ENCODE measurements at places on chromosomes 7 and 10.

- no peak for DNase-seq
Observed at GRCh38 chr10:34555653-34556052, 259.4 kb downstream of the PARD3 start.

DNA sequence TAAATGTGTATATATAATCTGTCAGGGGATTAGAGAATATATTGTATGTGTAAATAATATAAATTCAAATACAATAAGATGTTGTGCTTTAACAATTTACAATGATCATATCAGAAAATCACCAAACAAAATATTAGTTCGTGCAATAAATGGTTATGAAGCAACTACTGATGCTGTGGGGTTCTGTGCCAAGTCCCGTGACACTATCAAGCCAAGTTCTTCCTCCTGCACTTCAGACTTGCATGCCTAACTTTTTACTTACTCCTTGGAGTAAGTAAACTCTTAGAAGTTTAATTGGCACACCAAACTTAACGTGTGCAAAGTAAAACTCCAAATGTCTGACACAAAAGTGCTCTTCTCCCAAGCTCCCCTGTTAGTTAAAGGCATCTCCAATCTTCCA is 26.5 kb upstream of the TMEM254 start:
- DNase-seq: no peak

DNA sequence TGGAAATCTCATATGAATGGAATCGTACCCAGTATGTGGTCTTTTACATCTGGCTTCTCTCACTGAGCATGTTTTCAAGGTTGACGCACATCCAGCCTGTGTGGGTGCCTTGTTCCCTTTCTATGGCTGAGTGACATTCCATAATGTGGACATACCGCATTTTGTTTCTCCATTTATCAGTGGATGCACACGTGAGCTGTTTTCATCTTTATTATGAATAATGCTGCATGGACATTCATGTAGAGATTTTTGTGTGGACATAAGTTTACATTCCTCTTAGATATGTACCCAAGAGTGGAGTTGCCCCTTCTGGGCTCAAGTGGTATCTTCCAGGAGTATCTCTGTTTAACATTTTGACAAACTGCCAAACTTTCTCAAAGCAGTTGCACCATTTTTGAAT is 1.3 kb upstream of the SCART1 start:
- no peak for DNase-seq

DNA sequence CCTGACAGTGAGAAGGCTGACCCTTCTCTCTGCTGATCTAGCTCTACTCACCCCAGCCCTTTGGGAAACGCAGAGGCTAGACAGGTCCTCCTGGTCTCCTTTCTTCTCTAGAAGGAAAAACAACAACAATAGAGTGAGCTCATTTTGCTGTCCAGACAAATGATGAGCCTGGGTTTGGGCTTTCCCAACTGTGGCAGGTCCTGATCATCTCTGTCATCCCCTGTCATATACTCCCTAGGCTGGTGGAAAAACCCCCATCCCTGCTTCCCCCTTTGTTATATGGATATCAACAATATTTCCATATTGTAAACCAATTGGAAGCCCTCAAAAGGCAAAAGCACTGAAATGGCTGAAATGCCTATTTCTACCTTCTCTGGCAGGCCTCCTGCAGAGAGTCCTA is 9.2 kb upstream of the DDIT4 start:
- DNase-seq: no peak

GRCh38 chr7:35258125-35258867 is 4.4 kb upstream of the TBX20 start:
- DNase-seq: no peak

DNA sequence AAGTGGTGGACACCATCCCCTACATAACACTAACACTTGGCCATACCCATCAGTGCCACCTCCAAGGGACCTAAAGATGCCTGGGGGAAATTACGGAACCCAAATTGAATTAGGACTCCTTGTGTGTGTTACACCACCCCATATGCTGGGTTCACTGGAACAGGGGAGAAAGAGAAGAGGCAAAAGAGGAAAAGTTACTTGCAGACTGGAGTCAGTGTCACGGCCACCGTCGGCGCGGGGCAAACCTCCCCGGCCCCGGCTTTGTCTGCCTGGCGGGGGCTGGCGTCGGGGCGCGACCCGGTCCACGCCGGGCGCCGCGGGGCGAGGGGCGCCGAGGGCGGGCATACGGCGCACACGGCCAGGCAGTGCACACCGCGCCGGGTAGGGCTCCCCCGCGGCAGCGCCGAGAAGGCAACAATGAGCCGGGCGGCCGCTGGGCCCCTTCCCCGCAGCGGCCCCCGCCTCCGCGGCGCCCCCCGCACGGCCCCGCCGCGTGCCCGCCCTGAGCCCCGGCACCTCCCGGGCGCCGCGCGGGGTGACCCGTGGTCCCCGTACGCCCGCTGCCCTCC is 171.1 kb downstream of the FAM107B start:
- DNase-seq: no peak

DNA sequence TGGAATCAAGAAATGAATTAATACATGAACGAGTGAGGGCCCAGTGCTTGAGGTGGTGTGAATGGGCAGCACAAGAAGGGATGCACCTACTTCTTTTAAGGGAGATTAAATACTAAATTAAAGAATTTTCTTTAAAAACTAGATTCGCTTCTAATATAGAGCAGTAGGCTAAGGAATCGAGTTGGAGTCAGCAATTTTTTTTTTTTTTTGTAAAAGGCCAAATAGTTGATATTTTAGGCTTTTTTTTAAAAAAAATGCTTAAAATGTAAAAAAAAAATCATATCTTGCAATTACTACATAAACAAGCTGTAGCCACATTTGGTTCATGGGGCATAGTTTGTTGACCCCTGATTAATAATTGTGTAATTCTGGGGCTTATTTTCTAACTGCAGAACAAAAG is 31.9 kb downstream of the A1CF start:
- DNase-seq: no peak

DNA sequence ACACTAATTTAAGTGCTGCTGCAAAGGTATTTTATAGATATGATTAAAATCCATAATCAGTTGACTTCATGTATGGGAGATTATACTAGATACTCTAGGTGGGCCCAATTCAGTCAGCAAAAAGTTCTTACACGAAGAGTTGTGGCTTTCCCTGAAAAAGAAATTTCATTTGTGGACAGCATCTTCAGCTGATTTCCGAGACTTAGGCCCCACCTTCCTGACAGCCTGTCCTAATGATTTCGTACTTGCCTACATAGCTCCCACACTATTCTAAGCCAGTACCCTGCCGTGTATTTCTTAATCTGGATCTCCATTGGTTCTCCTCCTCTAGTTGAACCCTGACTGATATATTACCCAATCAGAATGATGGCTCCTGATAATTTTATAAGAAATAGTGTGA is 297.9 kb downstream of the EXOC4 start:
- no peak for DNase-seq

DNA sequence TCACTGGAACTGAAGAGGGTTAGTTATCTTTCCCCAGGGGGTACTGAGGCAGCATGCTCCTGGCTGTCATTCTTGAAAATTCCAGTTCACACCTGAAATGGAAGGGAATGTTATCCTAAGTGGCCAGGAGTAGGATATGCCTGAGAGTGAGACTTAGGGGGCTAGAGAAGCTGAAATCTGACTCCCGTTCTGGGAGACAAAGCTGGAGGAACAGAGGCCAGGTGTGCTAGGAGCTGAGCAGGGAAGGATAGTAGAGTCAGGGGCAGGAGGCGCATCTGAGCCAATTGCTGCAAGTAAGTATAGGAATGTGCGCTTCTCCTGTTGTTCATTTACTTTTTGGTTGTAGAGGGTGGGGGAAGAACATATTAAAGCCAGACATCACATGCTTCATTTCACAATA is 58.1 kb upstream of the KIAA1217 start:
- DNase-seq: no peak

GRCh38 chr7:86664486-86664885 is 20.8 kb downstream of the GRM3 start:
- no peak for DNase-seq

DNA sequence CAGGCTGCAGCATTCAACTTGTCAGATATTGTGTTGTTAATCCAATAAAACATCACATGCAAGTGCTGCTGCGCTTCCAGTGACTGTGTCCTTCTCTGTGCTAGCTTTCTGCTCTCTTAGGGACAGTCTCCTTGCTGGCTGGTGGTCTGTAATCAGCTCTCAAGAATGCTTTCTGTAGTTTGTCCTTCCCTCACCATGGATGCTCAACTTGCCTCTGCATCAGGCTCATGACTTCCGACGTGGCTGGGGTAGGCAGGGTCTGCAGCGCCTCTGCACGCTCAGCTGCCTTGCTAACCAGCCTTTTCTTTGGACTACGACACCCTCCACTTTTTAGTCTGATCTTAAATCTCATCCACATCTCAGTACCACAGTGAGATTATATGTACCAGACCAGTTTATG is 58.3 kb downstream of the MMRN2 start:
- DNase-seq: no peak

DNA sequence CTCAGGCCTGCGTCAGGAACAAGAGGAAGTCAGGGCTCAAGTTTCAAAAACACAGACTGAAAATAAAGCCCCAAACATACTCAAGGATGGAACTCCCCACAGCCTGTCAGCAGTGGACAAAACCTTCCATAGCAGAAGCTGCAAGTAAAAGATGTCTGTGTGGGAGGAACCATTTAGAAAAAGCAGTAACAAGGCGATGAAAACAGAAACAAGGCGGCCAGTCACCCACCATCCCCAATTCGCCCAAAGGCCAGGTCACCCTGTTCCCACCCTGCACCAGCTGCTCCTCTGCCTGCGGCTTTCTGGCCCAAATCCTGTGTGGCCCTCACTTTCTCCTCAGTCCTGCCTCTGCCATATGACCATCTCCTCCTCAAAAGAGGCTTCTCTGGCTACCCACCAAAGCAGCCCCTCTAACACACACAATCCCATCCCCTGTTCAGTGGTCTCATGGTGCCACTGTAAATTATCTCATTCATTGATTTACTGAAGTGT is 27.8 kb downstream of the KCNMA1 start:
- no peak for DNase-seq

DNA sequence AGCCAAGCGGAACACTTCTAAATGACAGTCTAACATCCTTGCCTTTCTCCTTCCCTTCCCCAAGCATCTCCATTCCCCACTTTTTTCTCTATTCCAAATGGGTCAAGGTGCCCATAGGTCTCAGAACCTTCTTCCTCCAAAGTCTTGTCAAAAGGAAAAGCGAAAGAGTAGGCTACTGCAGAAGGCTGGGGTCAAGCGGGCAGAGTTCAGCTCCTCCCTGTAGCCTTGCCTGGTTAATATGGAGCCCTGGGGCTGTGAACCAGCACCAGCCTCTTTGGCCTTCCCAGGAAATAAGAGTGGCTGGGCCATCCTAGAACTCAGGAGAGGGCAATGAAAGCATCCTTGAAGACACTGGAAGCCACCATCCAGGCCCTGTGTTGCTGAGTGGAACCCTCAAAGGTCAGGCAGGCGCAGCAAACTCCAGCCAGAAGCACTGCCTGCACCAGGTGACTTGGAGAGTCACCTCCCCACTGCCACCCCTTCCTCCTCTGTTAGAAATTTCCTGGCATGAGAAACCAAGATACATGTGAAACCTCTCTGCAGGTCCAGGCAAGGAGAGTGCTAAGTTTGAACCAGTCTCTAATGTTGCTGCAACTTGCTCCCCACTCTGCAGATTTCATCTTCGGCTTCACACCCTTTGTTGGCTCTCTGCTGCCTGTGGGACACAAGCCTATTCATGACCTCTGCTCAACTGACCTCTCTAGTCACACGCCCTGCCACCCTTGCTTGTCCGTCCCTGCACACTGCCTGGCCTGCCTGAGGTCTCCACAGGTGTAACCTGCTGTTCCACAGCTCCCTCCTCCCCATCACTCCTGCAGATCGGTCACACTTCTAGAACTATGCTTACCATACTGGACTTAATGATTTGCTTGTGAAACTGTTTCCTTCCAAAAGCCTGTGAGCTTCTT is 74.9 kb downstream of the SH3PXD2A start:
- DNase-seq: no peak

DNA sequence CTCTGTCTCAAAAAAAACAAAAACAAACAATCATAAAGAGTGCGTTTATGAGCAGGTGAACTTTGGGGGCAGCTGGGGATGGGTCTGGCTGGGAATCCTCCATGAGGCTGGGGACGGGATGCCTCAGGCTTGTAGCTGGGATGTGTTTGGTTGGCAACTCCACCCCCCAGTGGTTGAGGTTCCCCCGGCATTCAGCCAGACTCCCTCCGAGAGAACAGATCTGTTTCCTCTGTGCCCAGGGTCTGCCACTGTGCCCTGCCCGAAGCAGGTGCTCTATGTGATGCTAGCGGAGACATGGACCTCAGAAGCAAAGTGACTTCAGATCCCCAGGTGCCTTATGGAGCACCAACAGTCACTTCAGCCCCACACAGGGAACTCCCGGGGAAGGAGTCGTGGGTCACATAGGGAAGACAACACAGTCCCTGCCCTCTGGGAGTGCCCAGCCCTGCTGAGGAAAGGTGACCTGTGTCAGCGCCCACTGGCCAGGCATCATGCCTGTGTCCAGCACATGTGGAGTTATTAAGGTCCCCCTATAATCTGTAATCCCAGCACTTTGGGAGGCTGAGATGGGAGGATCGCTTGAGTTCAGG is 29.3 kb upstream of the GTF2IRD1 start:
- no peak for DNase-seq

DNA sequence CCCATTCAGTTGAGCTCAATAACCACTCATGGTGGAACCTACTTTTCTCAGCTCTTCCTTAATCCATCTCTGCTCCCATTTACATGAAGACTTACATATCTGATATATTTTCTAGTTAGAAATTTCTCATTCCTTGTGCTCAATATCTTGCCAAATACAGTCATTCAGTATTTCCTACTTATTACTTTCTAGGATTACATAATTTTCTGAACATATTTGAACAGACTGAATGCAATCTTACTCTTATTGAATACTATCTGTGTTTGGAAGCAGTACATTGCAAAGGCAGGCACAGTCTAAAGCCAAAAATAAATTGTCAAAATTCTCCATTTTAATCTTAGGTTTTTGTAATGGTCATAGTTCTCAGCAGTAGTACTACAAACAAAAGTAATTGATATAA is 126.0 kb downstream of the GNAI1 start:
- no peak for DNase-seq

DNA sequence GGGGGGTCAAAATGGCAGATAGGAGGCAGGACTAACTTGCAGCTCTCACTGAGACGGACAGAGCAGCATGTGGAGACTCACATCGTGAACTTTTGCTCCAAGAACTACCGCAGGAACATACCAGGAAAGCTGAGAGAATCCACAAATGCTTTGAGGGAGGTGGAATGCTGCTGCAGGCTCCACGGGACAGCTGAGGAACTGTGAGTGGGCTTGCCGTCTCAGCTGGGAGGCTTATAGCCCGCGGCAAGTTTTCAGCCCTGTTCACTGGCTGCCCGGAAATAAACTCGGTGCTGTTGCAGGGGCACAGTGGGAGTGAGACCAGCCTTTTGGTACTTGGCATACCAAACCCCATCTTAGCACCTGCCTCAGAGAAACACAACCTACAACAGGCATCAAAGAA is 19.1 kb upstream of the WDR11 start:
- DNase-seq: no peak

Data from GM12892 (cell line).